ENCODE measurements at places on chromosomes 2 and 18. TPM values are rescaled to one million over a fixed set of nuclear protein-coding genes. Genes with fewer than 3 reads are reported as not detected.

DNA sequence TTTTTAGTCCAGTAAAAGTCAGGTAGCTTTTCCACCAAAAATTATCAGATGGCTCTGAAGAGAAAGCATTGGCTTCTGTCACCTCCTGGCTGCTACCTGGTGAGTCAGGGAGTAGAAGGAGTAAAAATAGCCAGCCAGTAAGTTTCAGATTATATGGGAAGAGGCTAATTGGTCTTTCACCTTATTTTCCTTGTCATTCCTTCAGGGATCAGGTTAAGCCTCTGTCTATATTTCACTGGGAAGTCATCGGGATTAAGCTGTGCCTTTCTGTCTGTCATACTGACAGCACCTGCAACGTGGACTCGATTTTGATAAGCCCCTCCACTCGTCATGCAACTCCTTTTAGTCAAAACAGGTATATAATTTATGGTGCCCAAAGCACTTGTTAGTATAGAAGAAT is 380.7 kb upstream of the CELF4 start:
- DNase-seq, result no peak

DNA sequence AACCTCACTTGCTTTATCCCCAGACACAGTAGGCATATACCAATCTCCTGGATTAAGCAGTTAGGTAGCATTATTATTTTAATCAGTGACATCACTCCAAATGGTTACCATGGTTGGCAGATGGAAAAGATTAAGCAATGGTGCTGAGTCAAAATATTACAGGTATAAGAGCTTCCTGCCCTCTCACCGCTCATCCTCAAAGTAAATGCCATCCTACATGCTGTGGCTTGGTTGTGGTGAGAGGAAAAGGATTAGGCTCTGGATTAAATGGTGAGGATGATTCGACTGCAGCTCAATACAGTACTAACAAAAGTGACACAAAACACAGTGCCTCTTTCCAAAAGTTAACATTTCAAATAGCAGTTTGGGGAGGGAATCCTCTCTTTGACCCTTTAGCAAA is 108.9 kb upstream of the ACAA2 start:
- DNase-seq, result no peak

GRCh38 chr18:57301573-57302559 is 50.5 kb upstream of the ST8SIA3 start:
- peak; percentile 1 for DNase-seq

GRCh38 chr2:42987112-42987922 is 194.9 kb upstream of the HAAO start:
- no peak for DNase-seq

DNA sequence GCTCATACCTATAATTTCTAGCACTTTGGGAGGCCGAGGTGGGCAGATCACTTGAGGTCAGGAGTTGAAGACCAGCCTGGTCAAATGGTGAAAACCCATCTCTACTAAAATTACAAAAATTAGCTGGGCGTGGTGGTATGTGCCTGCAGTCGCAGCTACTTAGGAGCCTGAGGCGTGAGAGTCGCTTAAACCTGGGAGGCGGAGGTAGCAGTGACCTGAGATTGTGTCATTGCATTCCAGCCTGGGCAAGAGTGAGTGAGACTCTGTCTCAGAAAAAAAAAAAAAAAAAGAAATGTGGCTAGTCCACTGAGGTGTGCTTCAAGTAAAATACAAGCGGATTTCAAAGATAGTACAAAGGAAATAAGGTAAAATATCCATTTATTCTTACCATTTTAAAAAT is 46.2 kb downstream of the RBKS start:
- DNase-seq, result no peak

- no peak for DNase-seq
Measured at GRCh38 chr18:2997429-2997828, 15.5 kb downstream of the LPIN2 start.

GRCh38 chr2:134312482-134312881 is 58.6 kb downstream of the MGAT5 start:
- DNase-seq, result no peak

DNA sequence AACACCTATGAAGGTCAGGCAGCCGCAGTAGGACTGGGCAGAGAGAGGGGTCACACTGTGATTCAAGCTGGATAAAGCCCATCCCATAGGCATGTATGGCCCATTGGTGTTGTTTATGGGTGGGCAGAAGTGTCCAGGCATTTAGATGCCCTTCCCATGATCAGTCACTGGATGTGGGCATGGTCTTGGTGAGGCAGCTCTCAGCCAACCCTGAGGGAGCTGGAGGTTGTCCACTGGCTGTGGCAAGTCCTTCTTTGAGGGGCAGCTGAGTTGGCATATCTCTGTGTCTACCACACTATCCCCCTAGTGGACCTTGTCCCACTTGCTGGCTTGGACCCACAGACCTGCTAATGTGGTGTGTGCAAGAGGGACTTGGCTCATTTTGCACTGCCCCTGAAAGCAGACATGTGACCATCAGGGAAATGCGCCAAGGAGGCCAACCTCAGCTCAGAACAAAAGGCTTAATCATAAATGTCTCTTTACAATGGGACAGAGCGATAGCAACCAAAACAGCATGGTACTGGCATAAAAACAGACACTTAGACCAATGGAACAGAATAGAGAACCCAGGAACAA is 82.0 kb downstream of the TMEM17 start:
- no peak for DNase-seq

GRCh38 chr2:26655611-26656195 is 14.5 kb upstream of the CIB4 start:
- no peak for DNase-seq

GRCh38 chr2:13091861-13092378 is 375.2 kb downstream of the TRIB2 start:
- no peak for DNase-seq

DNA sequence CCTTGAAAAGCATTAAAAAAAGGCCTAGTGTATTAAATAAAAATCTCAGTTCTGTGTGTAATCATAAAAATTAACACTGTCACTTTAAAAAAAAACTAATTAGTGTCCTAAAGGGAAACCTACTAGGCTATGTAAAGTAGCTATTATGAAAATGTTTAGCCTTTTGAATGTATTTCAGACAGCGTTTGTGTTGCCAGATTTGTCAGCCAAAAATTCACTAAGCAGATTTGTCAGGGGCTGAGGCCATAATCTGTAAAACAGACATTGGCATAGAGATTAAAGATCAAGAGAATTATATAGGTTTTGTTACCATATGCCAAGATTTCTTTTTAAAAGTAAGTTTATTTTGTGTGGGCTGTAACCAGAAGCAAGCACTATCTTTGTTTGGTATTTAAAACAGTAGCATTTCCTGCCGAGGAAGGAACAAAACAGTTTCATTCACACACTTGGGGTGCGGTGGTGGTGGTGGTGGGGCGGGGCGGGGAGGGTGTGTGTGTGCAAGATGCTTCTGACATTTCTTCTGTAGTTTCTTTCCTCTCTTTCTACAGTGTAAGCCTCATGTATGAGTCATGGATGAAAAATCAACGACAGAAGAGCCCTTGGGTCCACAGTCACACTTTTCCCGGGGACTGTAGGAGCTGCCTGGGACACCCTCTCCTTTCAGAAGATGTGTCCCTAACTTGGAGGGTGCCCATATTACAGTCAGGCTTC is 328.5 kb upstream of the FANCL start:
- no peak for DNase-seq

- DNase-seq, result no peak
Measured at GRCh38 chr2:13650586-13651180, 933.9 kb downstream of the TRIB2 start.

DNA sequence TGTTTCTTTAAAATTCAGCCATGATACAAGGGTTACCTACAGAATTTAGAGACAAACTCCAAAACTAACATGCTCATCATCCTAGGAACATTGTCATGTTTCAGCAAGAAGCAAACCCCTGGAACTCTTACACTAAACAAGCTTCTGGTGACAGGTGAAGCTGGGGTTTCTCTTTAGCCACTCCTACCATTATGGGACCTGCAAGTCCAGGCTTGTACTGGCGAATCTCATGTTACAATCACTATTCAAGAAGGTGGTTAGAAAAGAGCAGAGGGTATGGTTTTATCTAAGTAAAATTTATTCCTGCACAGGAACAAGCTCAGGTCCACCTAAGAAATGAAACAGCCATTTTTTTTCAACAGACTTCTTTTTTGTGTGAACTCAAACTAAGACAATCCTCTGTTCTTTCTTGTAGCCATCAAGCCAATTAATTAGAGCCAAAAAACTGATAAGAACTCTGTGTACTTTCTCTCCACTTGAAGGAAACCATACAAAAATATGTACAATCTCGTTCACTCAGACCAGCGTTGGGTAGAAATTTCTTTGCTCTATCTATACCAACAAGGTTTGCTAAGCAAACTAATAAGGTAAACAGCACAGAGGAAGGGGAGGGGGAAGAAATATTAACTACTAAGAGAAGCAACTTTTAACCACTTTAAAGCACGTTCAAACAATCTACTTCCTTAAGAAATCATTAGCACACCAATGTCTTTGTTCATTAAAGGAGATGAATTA is 63.3 kb upstream of the NEDD4L start:
- DNase-seq, result no peak

DNA sequence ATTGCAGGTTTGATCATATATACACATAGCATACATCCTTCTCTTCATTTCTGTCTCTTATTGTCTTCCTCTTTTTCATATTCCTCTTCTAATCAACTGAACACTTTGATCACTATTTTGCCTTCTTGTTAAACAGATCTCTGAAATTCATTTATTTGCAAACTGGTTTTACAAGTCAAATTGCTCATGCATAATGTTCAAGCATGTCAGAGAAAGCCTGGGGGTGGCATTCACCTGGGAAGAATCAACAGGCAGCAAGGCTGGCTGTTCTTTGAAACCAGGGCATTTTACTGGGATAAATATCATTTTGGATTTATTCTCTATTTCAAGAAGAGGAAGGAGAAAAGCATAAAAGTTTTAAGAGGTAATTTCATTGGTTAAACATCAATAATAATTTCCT is 66.9 kb upstream of the LRATD1 start:
- DNase-seq, result no peak

DNA sequence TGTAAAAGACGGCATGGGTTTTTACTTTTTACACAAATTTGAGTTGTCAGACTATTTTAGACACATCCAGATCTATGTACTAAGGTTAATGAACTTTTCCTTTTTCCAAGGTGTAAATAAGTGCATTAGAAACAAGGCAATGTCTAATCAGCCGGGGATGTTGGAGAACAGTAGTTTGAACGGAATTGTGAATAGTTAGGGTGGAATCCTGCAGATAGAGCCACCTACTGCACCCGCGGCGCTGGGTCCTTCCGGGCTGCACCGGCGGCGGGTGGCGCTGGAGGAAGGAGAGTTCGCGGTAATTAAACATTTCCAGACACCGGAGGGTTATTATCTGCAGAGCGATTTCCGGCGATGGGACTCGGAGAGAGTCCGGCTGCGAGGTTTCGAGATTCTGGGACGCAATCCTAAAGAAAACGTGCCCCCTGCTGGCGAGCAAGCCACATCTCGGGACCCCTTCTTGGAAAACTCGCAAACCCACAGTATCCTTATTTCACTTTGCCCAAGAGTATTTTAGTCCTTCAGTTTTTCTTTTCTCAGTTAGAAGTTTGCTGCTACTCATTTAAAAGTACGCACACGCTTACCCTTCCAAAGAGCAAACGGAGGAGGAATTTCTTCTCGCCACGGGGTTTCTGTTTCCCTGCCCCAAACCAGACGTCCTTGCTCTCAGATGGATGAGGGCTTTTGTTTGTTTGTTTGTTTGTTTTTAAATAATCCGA is 4.5 kb upstream of the OSR1 start:
- DNase-seq, result peak; percentile 89

GRCh38 chr2:111017034-111017622 is 103.6 kb upstream of the BCL2L11 start:
- no peak for DNase-seq

GRCh38 chr2:218884519-218884918 is 3.9 kb downstream of the WNT10A start:
- no peak for DNase-seq

GRCh38 chr2:111045771-111046444 is 74.8 kb upstream of the BCL2L11 start:
- no peak for DNase-seq

DNA sequence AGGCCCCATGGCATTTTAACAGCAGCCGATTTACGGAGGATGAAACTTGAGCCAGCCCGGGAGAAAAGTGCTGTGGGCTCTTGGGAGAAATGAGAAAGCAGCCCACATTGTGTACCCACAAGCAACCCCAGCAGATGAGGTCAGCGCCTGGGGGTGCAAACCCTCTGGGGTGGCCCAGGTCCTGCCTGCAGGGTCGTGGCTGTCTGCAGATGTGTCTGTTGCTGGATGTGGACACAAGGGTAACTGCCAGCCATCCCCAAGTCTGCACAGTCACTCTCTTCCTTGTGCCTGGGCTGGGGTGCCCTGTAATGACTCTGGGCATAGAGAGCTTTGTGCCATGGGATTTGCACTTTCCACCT is 170.8 kb downstream of the PRKCE start:
- DNase-seq, result no peak

DNA sequence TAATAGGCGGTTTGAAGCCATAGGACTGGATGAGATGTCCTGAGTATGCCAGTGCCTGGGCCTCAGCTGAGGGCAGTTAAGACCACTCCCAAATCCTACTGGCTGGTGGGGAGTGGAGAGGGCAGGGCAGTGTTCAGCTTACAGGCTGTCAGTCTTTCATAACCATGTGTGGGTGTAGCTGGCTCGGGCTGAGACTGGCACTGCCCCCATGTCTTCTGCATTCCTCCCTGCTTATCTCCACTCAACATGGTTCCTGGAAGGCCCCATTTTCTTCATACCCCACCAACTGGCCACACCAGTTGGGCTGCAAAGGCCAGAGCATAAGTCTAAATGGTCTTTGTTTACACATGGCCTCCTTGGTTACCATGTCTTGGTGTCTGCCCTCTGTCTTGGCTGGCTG is 17.2 kb upstream of the IL37 start:
- DNase-seq, result no peak

Gene GKN2
- not detected for polyA plus RNA-seq

Gene GPR75
- polyA plus RNA-seq, result 5.0 TPM

Gene ASB18
- polyA plus RNA-seq, result 0.15 TPM

Gene COL5A2
- polyA plus RNA-seq, result 133 TPM

Gene PROKR1
- polyA plus RNA-seq, result 0.40 TPM

Gene CNNM4
- polyA plus RNA-seq, result 14.3 TPM

Gene STAT4
- polyA plus RNA-seq, result 11.4 TPM
